ENCODE measurements at places on chromosomes 3 and 15.

DNA sequence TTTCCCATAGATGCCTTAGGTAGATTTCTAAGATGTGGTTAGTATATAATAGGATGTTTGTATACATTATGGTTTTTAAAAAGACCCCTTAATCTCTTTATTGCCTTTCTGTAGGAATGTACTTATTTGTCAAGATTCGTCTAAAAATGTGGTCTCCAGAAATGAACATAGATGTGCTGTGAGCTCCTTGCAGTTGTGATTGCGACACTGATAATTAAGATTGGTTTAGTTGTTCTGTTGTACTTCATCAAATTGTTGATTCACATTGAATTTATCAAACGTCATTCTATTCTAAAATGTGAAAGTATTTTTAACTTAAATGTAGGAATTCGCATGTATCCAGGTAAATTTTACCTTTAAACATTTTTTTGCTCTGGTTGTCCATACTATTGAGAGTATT, 51.2 kb downstream of the CMC1 start:
- DNase-seq = no peak

DNA sequence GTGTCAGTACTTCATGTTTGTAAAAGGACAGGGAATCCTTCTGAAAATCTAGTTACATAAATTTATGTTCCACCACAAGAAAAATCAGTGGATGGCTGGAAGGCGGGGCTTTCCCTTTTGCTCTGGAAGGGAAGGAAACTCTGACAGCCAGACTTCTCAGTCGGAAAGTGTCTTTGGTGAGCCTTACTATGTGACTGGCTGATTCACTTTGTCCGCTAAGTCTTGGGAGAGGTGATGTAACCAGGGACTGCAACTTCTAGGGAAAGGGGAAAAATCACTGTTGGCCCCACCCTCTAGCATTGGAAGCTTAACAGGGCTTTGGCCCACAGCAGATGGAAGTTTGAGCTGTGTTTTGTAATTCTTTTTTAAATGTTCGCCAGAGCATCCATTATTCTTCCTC, 281.4 kb upstream of the CTDSPL start:
- no peak for DNase-seq

- no peak for DNase-seq
Measured at GRCh38 chr3:58377750-58378149, 45.1 kb downstream of the PXK start.

GRCh38 chr15:67080118-67080899, 14.9 kb downstream of the SMAD3 start:
- DNase-seq = no peak

- no peak for DNase-seq
Measured at GRCh38 chr3:32082721-32083120, 23.7 kb upstream of the GPD1L start.

GRCh38 chr3:38129058-38129457, 7.9 kb downstream of the ACAA1 start:
- DNase-seq = no peak

DNA sequence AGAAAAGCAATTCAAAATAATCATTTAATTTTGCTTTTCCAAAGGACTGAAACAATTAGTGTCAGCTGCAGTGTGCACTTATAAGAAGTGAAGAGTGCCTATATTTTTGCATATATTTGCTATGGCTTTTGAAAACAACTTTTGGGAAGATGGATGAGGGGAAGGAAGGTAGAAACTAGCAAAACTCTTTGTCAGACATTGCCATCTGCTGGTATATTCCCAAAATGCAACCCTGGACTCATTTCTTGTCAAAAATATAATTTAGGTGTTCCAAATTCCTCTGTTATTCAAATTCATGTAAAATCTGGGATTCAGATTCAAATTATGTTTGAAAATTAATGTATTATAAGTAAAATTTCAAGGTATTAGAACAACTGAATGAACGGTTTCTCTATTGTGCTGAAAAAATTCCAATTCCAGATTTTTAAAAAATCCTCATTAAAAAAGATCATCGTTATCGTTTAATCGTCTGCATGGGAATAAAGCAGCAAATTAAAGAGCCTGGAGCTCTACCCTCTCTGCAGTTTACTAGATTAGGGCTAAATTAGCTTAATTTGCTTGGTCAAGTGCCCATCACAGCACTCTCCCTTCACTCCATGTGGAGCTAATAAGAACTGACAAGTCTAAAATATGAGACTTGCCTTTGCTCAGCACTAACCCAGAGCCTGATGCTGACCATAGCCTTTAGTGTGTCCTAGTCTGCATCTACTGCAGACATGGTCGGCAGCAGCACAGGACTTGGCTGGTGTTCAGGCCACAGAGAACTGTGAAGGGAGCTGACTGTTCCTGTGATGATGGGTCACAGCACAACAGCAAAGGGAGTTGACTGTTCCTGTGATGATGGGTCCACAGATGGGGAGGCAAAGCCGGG, 67.9 kb upstream of the MITF start:
- DNase-seq = peak; percentile 14

- DNase-seq = no peak
Measured at GRCh38 chr15:74428970-74429780, 4.6 kb downstream of the SEMA7A start.

GRCh38 chr3:32366638-32367397, 24.8 kb upstream of the CMTM7 start:
- no peak for DNase-seq

DNA sequence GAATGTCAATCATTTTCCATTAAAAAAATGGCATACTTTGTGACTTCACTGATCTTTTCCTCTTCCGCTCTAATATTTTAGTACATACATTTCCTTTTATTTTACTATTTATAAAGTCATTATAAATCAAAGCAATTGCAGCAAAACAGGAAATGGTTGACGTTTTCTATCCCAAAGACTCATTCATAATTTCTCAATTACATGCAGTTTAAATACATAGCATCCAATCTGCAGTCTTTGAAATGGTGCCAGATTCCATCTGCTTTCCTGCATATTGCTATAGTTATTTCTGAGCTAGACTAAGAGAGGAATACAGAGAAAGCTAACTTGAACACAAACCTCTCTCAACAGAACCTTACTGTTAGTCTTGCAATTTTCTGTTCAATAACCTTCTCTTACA, 179.8 kb downstream of the ZPLD1 start:
- DNase-seq = peak; percentile 99

- no peak for DNase-seq
Measured at GRCh38 chr3:161320837-161321236, 50.5 kb downstream of the SPTSSB start.

DNA sequence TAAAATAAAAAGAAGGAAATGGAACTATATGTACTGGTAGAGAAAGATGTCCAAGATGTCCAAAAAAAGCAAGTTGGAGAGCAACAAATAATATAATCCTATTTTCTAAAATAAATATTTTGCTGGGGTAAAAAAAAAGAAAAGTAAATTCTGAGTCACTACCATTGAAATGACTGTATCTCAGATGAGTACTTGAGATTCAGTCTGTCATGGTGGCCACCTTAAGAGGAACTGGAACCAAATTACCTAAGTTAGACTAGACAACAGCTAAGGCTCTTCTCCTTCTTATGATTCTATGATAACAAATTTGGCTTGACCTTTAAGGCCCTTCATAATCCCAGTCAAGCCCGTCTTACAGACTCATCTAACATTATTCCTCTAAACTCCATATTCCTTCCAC, 270.6 kb upstream of the HES1 start:
- no peak for DNase-seq

GRCh38 chr15:92845126-92845508, 55.0 kb upstream of the CHD2 start:
- peak; percentile 67 for DNase-seq

- DNase-seq = no peak
Measured at GRCh38 chr3:90010341-90010740, 902.9 kb downstream of the EPHA3 start.

GRCh38 chr3:72462595-72463011, 385.6 kb downstream of the SHQ1 start:
- no peak for DNase-seq

DNA sequence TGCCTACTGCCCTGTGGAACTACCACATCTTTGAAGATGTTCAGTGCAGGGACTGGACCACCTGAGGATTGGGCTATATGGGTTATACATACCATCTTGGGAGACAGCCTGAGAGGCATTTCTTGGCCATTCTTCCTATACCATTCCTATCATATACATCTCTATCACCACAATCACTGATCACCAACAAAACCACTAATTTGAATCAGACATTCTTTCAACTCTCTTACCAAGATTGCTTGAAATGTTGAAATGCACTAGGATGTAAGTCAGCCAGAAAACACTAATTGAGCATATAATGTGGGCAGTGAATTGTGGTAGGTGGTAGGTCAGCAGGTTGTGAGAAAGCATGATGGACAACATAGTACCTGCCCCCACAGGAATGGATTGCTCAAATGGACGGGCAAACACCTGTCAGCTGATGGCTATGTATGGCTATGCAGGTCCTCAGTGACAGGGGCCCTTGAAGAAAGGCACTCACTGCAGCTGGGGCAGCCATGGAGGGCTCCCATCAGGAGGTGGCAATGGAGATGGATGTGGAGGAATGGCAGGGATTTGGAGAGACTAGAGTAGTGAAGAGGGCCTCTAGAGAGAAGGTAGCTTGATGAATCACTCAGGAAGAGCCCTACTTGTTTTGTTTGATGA, 49.1 kb downstream of the AMOTL2 start:
- no peak for DNase-seq

DNA sequence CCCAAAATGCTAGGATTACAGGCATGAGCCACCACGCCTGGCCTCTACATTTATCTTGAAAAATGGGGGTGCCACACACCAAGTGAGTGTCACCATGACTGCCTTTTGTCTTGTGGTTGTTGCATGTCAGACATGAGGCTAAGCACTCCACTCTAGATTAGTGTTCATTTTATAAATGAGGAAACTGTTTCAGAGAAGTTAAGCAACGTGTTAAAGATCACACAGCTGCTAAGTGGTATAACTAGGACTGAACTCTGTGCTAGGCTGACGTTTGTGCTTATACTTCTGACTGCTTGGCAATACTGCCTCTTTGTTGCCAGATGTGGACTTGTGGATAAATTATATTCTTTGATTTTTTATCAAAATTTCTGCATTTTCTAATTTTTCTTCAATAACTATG, 50.8 kb upstream of the SMAD6 start:
- DNase-seq = no peak

GRCh38 chr3:86410587-86410986, 580.4 kb downstream of the VGLL3 start:
- no peak for DNase-seq

DNA sequence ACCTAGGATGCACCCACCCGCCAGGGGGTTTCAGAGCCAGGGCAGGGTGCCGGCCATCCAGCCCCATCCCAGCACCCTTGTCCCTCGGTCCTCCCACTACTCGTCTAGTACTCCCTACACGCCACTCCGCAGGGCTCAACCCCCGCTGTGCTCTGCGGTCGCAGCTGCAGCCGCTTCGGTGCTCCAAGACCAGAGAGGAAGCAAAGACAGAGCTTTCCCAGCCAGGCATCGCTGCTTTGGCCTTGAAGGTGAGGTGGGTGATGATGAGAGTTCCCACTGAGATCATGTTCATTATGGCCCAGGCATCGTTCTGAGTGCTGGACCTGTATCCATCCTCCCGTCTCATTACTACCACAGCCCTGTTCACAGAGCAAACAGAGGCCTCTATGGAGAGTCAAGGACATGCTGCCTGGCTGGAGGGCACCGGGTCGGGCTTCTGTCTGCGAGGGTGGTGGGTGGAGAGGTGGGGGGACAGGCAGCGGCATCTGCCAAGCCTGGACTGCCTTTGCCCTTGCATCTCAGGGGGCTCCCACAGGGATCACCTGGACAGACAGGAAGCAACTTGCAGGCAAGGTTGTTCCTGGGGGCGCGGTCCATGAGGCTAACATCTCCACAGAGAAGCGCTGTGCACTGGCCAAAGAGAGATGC, 66.9 kb downstream of the KLF13 start:
- no peak for DNase-seq

- DNase-seq = no peak
Measured at GRCh38 chr3:139421460-139421859, 32.0 kb upstream of the COPB2 start.

GRCh38 chr3:30518872-30519271, 87.5 kb upstream of the TGFBR2 start:
- no peak for DNase-seq

DNA sequence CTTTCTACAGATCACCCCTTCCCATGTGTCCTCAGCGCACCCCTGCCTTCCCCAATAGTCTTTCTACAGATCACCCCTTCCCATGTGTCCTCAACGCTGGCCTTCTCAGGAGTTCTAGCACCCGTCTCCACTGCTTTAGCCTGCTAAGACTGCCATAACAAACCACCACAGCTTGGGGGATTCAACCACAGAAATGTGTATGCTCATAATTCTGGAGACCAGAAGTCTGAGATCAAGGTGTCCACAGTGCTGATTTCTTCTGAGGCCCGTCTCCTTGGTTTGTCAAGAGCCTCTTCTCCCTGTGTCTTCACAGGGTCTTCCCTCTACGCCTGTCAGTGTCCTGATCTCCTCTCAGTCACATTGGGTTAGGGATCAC, 68.1 kb upstream of the CGNL1 start:
- no peak for DNase-seq

DNA sequence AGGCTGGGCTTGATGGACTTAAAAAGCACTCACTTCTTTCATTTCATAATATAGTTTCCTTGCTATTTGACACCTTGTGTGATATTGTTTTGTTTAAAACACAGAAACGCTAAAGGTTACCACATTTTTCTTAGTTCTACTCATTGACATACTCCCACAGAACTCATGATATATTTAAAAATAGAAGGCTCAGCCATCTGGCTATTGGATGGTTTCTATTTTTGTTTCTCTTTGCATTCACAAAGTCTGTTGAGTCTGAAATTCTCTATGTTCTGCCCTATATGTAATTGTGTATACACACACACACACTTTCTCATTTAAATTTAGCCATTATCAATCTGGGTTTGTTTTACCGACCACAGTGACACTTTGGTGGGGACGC, 128.2 kb downstream of the SOX2 start:
- no peak for DNase-seq

GRCh38 chr3:144105542-144105941, 133.9 kb downstream of the DIPK2A start:
- no peak for DNase-seq

Measured in SK-N-MC (cell line).